ENCODE measurements at places on chromosomes 12 and 14.

DNA sequence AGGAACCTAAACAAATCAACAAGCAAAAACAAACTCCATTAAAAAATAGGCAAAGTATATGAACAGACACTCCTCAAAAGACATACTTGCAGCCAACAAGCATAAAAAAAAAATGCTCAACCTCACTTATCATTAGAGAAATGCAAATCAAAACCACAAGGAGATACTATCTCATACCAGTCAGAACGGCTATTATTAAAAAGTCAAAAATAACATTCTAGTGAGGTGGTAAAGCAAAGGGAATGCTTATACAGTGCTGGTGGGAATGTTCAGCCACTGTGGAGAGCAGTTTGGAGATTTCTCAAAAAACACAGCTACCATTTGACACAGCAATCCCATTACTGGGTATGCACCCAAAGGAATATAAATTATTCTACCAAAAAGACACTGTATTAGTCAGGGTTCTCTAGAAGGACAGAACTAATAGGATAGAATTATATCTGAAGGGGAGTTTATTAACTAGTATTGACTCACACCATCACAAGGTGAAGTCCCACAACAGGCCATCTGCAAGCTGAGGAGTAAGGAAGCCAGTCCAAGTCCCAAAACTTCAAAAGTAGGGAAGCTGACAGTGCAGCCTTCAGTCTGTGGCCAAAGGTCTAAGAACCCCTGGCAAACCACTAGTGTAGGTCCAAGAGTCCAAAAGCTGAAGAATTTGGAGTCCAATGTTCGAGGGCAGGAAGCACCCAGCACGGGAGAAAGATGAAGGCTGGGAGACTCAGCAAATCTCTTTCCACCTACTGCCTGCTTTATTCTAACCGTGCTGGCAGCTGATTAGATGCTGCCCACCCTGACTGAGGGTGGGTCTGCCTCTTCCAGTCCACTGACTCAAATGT, 101.6 kb upstream of the KRAS start:
- DNase-seq: no peak

DNA sequence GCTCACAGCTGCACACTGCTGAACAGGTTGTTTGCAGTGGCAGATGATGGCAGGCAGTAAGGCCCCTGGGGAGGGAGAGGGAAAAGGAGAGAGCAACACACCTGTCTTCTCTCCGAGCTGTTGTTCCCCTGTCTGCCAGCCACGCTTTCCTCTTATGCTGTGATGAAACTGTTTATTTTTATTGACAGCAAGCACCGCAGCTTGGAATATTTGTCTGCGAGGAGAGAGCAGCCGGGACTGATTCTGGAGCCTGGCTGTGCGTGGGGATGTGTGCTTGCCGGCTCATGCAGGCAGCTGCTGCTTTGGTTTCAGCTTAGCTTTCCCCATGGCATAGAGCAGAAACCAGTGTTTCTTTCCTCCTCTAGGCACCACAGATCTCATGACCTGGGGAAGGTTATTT, 58.7 kb upstream of the KCNA5 start:
- DNase-seq: no peak

- no peak for DNase-seq
Observed at GRCh38 chr14:55028476-55028875, 1.4 kb downstream of the SOCS4 start.

- DNase-seq: no peak
Observed at GRCh38 chr12:94167071-94167755, 18.8 kb downstream of the PLXNC1 start.

- no peak for DNase-seq
Observed at GRCh38 chr12:128794661-128795529, 28.9 kb downstream of the SLC15A4 start.

GRCh38 chr14:105347587-105347968, 33.0 kb downstream of the PACS2 start:
- no peak for DNase-seq

GRCh38 chr12:15931590-15932053, 20.5 kb downstream of the DERA start:
- DNase-seq: no peak
